Naive B cell (primary cell): ENCODE measurements at places on chromosomes 6 and 20.

DNA sequence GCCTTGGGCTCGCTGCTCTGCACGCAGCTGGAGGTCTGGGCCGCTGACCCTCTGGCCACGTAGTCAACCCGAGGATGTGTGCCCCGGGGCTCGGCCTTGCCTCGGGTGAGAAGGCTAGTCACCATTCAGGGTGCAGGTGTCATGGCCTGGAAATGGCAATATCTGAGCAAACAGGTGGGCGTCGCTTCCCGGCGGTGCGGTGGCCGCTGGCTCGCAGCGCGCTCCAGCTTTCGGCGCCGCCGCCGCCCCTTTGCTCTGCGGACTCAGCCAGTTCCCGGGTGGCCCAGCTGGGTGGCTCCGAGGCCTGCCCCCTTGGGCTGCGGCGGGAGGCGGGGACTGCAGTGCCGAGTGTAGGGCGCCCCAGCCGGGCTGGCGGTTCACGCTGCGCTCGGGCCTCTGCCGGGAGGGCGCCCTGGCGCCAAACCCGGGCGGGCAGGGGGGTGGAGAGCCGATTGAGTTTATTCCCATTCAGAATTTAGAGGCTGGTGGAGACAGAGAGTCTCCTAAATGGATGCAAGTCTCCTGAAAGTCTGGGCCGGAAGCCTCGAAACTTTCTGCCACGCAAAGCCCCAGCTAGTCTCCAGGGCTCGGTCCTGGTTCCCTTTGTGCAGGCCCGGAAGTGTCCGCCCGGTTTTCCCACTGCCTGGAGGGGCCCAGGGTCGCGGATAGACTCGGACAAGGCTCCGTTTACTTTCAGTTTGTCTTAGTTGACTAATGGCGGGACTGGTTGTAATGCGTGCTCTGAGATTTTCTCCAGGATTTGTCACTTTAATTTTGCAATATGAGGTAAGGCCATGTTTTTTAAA, 11.3 kb upstream of the TFAP2A start:
- DNase-seq: no peak
- peaks cover 71% of the 10 kb centered on the region for H3K27me3 ChIP-seq
- peaks cover 30% of the 10 kb centered on the region for H3K4me1 ChIP-seq

DNA sequence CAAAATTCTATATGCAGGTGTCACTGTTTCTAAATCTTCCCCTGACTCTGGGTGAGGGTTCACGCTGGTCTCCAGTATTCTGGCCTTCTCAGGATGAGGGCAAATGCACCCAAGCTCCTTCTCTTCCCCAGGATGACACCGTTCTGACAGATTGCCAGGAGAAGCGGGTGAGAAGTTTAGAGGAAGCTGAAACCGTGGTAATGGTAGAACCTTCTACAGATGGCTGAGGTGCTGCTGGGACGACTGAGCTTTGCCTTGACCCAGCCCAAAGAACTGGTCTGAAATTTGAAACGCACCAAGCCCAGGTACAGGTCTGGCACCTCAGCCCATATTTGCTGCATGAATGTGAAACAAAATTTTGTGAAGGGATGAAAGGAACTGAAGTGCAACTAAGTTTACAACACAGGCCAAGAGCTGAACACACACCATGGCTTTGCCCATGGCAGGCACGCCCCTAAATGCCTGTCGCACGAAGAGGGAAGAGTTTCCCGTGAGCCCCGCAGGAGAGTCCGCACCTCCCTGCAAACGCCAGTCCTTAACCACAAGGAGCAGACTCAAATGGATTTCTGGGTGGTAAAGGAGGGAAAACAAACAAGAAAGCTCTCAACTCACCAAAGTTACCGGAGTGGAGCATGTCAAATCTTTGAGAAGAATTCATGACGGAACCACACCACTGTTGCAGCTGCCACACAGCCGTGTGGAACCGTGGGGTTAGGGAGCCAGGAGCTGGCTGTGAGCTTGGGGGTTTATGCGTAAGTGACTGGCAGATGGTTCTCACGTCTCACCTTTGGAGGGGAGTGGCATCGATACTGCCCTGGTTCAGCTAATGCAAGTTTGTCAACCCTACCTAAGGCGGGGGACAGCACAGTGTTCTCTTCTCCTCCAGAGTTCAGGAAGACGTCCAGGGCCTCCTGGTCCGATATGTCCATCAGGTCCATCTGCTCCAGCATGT, 138.9 kb downstream of the DTNBP1 start:
- peaks cover 46% of the 10 kb centered on the region for H3K36me3 ChIP-seq
- no peak overlapping the region for H3K27ac ChIP-seq
- no peaks in the 10 kb centered on the region for H3K27me3 ChIP-seq
- no peak overlapping the region for H3K4me3 ChIP-seq

DNA sequence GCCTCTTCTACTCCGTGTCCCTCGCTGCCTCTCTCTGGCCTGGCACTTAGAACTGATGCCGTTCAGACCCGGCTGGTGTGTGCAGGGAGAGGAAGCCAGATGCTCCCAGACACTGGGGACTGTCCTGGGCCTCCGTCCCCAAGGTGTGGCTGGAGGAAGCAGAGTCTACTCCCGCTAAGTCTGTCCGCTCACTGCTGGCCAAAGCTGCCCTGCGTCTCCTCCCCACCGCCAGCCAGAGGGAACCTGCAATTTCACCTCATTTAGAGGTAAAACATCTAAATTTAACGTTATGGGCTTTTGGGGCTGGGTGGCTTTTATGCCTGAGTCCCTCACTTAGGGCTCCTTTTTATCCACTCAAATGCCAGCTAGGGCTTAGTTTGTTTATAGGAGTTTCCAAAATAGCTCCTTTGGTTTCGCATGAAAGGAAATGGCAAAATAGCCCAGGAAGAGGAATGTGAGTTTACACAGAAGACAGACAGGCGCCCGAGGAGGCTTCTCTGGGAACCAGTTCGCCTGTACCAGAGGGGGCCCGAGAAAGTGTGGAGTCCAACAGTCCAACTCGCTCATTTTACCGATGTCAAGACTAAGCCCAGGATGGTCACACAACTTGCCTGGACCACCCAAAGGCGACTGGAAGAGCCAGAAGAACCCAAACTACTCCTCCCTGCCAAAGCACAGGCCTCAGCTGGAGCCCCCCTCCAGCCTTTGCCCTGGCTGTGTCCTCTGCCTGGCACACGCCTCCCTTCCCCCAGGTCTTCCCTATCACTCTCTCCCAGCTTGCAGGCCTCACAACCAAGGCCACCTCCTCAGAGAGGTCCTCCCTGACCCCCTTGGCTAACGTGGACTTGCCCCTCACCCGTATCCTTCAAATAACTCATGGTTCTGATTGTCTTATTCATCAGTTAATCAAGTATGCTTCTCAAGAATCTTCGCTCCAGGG, 54.5 kb downstream of the RIPOR3 start:
- DNase-seq: no peak
- no peak overlapping the region for H3K27ac ChIP-seq
- H3K4me3 ChIP-seq: no peak overlapping the region
- H3K4me1 ChIP-seq: peaks cover 5% of the 10 kb centered on the region
- H3K27me3 ChIP-seq: no peaks in the 10 kb centered on the region

DNA sequence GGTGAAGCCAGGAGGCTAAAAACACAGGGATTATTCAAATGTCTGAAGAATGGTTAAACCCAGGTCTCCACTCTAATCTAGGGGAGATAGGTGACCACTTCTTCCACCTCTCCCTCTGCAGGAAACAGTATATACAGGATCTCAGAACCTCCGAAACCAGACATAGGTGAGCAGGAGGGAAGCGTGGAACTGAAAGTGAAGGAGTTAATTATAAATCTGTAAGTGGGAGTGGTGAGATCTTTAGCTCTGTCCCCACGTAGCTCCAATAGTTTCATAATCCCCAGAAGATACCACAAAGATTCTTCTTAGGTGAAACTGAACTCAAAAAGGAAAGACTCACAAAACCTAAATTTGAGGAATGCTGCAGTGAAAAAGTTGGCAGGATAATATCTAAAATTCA, 76.8 kb downstream of the THEMIS start:
- H3K27ac ChIP-seq: no peak overlapping the region
- H3K27me3 ChIP-seq: no peaks in the 10 kb centered on the region
- DNase-seq: no peak
- H3K4me1 ChIP-seq: no peaks in the 10 kb centered on the region
